NCI-H460 (cell line): ENCODE measurements at places on chromosomes 5 and 9. TPM values are rescaled to one million over a fixed set of nuclear protein-coding genes. Genes with fewer than 3 reads are reported as not detected.

GRCh38 chr5:154461531-154461930 is 15.7 kb downstream of the SAP30L start:
- no peak for DNase-seq

The FBP1 gene
- 0.12 TPM in 1 of 2 replicates, not detected in the other for total RNA-seq

The IL7R gene
- not detected in 2 replicates for total RNA-seq

The HNRNPA0 gene
- total RNA-seq = 13.2 and 14.3 TPM in 2 replicates

The C1QTNF3 gene
- total RNA-seq = 0.49 and 0.69 TPM in 2 replicates

The BSPRY gene
- 0.12 TPM in 1 of 2 replicates, not detected in the other for total RNA-seq

The GRIA1 gene
- total RNA-seq = not detected in 2 replicates

- no peak for DNase-seq
Measured at GRCh38 chr5:133464013-133464412, 148.3 kb downstream of the FSTL4 start.

DNA sequence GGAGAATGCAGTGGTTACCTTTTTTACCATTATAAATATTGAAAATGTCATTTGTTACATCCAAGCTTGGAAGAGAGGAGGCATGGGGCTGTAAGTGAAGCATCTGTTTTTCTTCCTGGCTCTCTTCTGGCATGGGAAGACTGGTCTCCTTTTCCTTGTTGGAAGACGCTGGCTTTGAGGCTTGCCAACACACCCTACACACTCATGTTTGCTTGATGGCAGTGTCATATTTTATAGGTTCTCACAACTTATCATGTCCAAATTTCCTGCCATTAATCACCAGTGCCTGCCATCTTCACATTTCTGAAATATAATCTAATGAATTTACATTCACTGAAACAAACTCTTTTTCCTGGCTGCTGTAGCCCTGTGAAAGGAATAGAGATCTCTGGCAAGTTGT is 252.9 kb downstream of the MAN2A1 start:
- no peak for DNase-seq

DNA sequence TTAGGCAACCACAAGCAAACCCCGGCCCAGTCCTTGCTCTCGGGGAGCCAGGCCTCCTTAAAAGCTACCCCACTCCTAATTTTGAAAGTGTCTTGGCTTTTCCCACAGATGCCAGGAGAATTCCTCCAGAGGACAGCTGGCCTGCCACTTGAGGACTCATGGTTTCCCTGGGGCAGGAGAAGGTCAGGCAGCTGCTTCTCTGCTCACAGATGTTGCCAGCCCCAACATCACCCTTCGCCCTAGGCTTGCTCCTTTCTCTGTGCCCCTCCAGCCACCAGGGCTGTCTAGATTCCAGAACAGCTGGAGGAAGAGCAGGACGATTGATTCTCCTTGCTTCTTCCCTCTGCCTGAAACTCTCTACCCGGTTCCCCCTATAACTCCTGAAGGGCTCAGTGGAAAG is 8.5 kb downstream of the GGTA1 start:
- no peak for DNase-seq

The FAM153A gene
- not detected in 2 replicates for total RNA-seq

GRCh38 chr5:103291606-103292005 is 33.0 kb downstream of the MACIR start:
- DNase-seq = no peak

The EPB41L4A gene
- 0.10 TPM in 1 of 2 replicates, not detected in the other for total RNA-seq

- DNase-seq = no peak
Measured at GRCh38 chr5:125149527-125149926, 403.1 kb upstream of the ZNF608 start.

DNA sequence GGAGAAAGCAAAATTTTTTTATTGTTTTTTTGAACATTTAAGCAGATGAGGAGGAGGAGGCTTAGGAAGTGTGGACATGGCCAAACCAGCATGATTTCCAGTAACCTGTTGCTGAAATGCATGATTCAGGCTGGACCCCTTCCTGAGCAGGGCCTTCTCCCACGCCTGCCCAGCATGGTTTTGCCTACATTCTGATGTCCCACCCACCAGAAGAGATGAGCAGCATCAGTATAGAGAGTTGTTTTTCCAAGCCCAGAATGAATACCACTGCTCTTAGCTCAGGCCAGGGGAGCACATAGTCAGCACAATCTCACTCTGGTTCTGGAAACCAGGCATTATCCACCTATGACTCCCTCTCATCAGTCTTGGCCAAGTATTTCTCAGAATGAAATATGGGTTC is 90.1 kb downstream of the PAPPA start:
- DNase-seq = no peak

The DBH gene
- not detected in 2 replicates for total RNA-seq

DNA sequence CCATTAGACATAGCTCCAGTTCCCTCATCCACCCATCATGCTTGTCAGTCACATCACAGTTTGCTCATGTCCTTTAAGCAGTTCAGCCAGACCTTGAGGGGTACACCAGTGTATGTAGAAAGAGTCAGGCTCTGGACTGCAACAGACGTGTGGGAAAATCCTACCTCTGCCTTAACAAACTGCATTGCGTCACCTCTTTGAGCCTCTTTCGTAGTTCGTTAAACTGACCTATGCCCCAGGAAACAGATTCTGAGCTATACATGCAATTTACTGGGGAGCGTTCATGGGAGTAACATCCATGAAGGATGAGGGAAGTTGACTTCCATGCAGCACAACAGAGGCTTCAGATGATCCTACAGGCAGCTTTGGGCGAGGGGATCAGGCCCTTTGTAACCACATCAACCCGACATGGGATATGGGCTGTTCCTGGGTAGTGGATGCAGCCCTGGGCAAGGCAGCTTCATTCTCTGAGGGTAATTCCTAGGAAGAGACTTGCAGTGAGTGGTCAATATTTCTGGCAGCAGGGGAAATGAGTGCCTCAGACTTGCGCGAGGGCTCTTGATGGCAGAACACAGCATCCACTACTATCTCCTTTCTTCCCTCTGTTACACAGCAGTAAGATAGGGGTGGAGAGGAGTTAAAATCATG is 4.3 kb downstream of the SPINK4 start:
- no peak for DNase-seq

The PHF2 gene
- 23.8 and 26.0 TPM in 2 replicates for total RNA-seq

GRCh38 chr5:110561510-110561909 is 165.0 kb downstream of the TMEM232 start:
- DNase-seq = no peak

The GABRA1 gene
- not detected in 2 replicates for total RNA-seq

DNA sequence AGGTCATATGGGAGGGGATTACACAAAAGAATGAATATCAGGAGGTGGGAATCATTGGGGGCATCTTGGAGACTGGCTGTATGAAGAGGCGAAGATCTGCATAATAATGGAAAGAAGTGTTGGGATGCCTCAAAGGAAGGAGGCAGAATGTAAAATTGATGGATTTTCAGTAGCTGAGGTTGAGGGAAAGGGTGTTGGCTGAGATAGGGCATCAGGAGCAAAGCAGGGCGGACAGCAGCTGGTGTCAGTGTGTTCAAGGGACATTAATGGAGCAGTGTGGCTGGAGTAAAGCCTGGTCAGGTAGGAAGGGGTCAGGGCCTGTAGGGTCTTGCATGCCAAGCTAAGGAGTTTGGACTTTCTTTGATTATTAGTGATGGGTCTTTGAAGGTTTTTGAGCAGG is 65.2 kb upstream of the TNFAIP8 start:
- DNase-seq = no peak

DNA sequence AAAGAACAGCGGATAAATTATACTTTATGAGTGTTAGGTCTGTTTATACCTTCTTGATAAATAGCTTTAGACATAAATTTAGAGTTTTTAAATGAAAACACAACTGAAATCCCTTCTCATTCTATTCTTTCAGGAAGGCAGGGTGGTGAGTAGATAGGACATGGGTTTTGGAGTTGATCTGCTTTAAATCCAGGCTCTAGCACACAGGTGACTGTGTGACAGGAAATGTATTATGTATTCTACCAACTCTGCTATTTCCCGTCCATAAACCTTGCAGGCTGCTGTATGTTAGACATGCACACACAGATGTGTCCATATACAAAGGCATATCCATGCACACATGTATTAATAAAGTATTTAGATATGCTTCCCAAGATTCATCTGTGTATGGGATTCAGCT is 19.3 kb upstream of the CARTPT start:
- DNase-seq = no peak

DNA sequence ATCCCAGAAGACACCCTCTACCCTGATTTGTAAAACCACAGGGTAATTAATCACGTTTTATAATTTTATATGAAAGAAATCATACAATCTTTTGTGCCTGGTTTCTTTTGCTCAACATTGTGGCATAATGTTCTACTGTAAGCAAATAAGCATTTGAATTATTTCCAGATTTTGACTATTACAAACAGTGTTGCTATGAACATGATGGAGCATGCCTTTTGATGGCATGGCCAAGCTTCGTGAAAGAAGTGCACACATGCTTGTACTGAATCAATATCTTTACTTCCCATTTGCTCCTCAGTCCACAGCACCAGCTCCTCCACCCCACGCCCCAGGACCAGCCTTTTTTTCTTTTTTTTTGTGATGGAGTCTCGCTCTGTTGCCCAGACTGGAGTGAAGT is 29.9 kb downstream of the ACSL6 start:
- DNase-seq = no peak

DNA sequence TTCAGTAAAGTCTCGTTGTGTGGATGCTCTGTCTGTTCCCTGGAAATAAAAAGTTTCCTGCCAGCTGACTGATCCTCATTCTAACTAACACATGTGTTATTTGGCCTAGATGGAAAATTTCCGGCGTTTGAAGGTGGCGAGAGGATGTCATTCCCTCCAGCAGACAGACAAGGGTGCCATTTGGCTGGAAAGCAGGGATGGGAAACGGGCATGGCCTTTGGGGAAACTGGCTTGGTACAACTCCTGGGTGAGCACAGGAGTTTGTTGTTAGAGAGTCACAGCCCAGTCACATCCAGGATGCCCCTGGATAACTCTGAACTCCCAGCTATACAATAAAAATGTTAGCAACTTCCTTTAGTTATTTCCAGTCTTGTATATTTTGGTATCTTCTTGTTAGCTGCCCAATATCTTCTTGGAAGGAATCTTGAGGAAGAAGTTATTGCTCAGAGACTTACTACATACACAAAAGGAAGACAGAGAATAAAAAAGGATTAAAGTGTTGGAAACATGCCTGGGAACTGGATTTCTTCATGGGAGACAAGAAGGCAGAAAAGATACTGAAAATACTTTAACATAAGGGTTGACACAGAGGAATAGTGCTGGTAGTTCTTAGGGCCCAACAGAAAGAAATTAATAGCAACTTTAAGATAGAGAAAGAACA is 41.9 kb downstream of the TEK start:
- DNase-seq = no peak

GRCh38 chr5:83000428-83000827 is 76.8 kb downstream of the TMEM167A start:
- no peak for DNase-seq

GRCh38 chr9:36922548-36922947 is 111.5 kb downstream of the PAX5 start:
- no peak for DNase-seq

GRCh38 chr5:32508806-32509805 is 64.6 kb upstream of the ZFR start:
- DNase-seq = no peak

The IFNA21 gene
- total RNA-seq = not detected in 2 replicates

GRCh38 chr9:114263853-114264510 is 58.9 kb upstream of the ORM1 start:
- DNase-seq = no peak

The MOB3B gene
- 0.15 and 0.26 TPM in 2 replicates for total RNA-seq

The NR5A1 gene
- total RNA-seq = not detected in 2 replicates

DNA sequence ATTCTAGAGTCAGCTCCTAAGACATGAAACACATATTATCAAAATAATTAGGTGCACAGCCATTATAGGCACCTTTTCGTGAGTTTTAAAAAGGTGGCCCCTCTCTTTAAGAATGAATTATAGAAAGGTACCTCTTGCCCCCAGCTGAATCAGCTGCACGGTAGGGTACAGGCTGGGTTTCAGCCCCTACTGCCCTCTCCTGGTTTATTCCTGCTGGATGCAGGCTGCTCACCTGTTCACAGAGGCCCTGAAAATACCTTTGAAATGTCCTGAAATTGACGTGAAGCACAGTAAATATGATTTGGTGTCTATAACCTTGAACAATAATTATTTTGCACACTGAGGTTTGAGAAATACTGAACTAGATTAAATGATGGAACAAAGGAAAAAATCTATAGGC is 504.8 kb upstream of the SGCD start:
- no peak for DNase-seq

DNA sequence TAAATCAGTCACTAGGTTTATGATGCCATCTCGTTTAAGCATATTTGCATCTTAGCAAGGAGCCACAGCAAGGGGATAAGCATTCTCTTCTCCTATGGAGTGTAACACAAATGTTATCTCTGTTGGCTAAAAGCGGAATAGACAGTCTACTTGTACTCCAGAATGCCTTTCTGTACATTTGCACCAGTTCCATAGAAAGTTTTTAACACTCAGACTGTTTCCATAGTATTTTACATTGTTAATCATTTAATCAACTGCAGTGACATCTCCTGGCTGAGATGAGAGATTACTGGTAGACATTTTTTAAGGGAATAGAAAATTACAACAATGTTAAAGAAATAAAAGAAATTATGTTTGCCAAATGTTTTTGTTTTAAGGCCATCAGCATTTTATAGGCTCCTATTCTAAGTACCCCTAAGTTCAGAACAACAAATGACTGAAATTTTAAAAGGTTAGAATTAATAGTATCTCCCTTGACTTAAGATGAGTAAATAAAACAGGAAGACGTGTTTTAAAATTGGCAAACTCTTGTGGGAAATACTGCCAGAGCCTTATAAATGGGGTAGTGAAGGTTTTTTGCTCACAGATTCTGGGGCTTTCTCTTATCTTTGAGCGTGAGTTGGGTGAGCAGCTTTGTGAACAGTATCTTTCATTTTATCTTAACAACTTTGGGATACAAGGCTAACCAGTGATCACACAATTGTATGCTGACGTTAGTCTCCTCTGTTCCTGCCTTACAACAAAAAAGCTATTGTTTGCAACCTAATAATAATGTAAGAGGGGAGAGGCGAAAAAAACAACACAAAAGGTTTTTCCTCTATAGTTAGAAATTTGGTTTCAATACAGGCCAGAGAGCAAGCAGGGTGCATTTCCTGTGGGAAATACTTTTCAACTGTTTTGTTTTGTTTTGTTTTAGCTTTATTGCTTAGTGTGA is 294.3 kb downstream of the FBXL7 start:
- DNase-seq = peak; percentile 3

The ROR2 gene
- 0.10 and 0.14 TPM in 2 replicates for total RNA-seq
